ENCODE measurements at places on chromosomes 11 and 22. TPM values are rescaled to one million over a fixed set of nuclear protein-coding genes. Genes with fewer than 3 reads are reported as not detected.

Gene SERHL2
- 7.7 TPM for total RNA-seq

Gene ZDHHC8
- 11.8 TPM for total RNA-seq

Gene ALDH3B2
- not detected for total RNA-seq

Gene SEC14L2
- 8.1 TPM for total RNA-seq

Gene SAA2
- total RNA-seq, result 18.6 TPM

Data from gastroesophageal sphincter (tissue), 4 donors.